ENCODE measurements at places on chromosomes 11 and 22. TPM values are rescaled to one million over a fixed set of nuclear protein-coding genes. Genes with fewer than 3 reads are reported as not detected.

Gene TSPAN32
- total RNA-seq: not detected

GRCh38 chr11:12273618-12273995 is 103.8 kb upstream of the PARVA start:
- H3K27ac ChIP-seq: no peak overlapping the region
- no peaks in the 10 kb centered on the region for H3K36me3 ChIP-seq
- no peaks in the 10 kb centered on the region for H3K27me3 ChIP-seq
- H3K4me3 ChIP-seq: no peak overlapping the region
- H3K4me1 ChIP-seq: no peaks in the 10 kb centered on the region

DNA sequence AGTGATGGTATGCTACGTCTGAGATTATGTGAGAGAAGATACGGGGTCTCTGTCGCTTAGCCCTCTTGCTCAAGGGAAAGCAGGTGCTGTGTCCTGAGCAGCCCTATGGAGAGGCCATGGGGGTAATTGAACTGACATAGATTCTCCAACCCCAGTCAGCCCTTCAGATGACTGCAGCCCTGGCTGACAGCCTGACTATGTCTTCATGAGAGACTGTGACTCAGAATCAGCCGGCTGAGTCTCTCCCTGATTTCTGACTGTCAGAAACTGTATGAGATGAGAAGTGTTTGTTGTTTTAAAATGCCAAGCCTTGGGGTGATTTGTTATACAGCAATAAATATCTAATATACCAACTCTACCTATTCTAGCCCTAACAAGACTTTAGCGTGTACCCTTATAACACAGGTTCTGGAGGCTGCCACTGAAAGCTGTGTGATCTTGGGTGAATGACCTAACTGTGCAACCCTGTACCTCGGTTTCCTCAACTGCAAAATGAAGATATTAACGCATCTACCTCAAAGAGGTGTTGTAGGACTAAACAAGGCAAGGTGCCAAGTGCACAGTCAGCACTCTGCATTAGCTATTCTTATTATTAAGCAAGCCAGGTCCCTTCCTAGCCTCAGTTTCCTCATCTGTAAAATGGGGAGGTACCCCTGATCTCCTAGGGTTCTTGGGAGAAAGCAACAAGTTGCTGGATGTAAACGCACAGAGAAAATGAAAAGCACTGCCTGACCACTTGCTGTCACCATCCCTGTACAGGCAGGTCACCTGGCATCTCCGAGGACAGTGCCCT is 24.9 kb downstream of the SLC43A1 start:
- DNase-seq: no peak
- H3K36me3 ChIP-seq: no peaks in the 10 kb centered on the region
- peaks cover 16% of the 10 kb centered on the region for H3K4me1 ChIP-seq
- no peaks in the 10 kb centered on the region for H3K27me3 ChIP-seq
- H3K4me3 ChIP-seq: no peak overlapping the region

Gene IFTAP
- 18.9 TPM for total RNA-seq

DNA sequence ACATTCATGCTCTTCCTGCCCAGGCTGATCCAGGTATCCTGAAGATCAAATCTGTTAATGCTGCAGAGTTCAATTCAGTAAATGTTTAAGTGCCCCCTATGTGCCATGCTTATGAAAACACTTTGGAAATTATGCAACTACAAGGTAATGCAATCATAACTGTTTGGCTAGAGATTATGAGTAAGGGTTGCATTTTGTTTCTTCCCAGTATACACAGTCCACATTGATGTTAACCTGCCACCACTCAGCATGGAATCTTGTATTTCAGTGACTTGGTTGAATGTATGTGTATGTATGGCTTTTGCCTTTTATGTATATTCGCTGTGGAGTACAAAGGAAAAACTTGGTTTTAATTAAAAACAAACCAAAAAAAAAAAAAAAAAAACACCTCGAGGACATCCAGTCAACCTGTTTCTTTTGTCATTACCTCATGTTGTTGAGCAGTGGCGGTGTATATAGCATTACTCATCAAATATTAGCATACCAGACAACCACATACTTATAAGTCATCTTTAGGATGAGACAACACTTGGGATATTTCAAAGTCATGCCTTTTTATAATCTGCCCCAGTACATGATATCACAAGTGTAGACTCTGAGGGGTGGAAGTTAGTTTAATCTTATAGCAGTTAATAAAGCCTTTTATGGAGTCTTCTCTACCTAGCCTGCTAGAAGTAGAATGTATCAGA is 86.1 kb upstream of the HORMAD2 start:
- H3K27ac ChIP-seq: peak overlapping the region; percentile 94
- peaks cover 42% of the 10 kb centered on the region for H3K4me1 ChIP-seq
- DNase-seq: no peak
- no peaks in the 10 kb centered on the region for H3K27me3 ChIP-seq
- H3K36me3 ChIP-seq: peaks cover 19% of the 10 kb centered on the region
